ENCODE measurements at places on chromosomes 3 and 15.

DNA sequence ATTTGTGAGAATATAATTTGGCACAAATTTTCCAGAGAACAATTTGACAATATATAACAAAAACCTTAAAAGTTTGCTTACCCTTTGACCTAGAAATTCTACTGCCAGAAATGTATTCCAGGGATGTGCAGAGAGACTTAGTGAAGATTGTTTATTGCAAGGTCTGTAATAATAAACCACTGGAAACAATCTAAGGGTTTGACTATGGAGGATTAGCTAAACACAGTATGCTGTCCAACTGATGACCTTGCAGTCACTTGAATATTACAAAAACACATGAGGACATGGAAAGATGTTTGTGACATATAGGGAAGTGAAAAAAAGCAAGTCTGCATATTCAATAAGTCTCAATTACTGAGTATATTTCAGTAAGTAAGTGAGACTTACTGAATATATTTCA, 48.1 kb upstream of the CDV3 start:
- no peak for DNase-seq

DNA sequence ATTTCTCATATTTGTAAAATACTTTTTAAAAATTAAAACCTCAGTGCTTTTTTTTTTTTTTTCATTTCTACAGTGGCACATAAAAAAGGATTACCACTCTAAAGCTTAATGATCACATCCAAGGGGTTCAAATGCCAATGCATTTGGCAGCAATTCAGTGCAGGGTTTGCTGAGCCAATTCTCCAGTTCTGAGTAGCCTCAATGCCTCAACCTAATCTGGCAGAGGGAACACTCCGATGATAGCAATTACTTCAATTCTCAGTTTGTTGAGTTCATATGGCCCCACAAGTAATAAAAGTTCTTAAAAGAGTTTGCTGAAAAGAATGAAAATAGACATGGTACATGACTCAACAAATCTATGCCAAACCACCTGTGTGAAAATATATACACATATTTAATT, 79.3 kb upstream of the RBMS3 start:
- DNase-seq = no peak

DNA sequence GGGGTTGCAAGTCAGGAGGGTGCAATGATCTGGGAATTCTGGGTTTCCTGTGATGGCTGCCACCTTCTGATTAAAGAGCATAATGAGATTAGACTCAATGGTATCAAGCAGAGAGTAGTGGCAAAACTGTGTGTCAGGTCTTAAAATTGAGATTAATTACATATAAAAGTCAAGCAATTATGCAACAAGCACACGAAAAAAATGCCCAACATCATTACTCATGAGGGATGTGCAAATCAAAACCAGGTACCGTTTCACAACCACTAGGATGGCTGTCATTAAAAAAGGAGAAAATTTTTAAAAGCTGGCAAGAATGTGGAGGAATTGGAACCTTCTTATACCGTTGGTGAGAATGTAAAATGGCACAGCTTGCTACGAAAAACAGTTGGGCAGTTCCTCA, 205.0 kb downstream of the OSBPL10 start:
- no peak for DNase-seq

- peak; percentile 4 for DNase-seq
Observed at GRCh38 chr15:84023636-84024035, 211.9 kb upstream of the GOLGA6L4 start.

- DNase-seq = no peak
Observed at GRCh38 chr15:58526647-58527192, 94.9 kb downstream of the LIPC start.

DNA sequence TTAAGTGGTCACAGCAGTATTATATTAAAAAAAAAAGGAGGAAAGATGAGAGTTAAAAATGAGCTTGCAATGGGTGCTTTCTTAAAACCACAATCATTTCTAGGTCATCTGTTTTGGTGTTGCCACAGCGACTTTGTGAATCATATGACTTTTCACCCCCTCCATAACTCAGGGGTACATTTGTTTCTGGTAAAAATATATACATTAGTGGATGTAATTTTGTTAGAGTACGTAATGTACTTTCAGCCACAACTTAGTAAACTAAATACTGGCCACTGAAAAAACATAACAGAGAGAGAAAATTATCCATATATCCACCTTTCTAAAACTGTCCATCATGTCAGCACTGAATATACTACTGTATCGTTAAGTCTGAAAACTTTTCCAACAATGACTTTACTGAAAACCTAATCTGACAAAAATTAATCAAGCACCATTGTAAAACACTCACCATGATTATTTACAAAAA, 3.4 kb downstream of the ANKRD28 start:
- DNase-seq = no peak

GRCh38 chr3:61937477-61937876, 376.1 kb downstream of the PTPRG start:
- DNase-seq = no peak

DNA sequence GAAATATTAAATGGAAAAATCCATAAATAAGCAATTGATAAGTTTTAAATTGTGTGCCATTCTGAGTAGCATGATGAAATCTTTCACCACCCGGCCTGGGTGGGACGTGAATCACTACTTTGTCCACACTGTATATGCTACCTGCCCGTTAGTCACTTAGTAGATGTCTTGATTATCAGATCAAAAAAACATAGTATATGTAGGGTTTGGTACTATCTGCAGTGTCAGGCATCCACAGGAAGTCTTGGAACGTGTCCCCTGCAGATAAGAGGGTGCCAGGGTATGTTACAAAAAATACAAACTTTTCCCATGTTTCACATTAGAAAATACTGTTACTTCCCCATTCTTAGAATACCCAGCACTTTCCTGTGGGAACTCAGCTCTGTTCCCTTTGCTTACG, 35.2 kb downstream of the FAM81A start:
- DNase-seq = no peak

DNA sequence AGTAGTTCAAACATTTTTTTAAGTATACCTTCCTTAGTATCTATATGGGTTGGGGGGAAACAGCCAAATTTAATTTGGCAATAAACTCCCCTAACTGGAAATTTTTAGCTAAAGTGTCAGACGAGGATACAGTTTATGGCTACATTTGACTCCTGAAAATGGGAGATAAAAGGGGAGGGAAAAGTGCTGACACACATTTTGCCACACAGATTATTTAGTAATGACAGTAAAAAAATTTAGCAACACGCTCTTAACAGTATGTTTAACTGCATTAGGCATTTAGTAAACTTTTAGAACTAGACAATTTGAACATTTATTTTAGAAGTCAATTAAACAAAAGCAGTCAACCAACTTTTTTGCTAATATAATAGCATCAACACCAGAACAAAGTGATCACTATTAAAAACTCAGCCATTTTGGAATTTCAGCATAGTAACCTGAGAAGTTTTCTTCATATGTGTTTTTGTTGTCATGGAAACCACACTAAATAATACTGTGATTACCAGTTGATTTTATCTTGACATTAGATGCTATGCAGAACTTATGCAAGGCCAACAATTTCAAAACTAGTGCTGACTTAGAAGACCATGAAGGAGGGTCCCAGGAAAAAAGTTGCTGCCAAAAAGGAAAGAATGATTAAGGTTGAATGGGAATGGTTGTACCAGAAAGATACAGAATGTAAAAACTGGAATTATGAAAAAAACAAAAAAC, 47.0 kb upstream of the TFG start:
- no peak for DNase-seq

DNA sequence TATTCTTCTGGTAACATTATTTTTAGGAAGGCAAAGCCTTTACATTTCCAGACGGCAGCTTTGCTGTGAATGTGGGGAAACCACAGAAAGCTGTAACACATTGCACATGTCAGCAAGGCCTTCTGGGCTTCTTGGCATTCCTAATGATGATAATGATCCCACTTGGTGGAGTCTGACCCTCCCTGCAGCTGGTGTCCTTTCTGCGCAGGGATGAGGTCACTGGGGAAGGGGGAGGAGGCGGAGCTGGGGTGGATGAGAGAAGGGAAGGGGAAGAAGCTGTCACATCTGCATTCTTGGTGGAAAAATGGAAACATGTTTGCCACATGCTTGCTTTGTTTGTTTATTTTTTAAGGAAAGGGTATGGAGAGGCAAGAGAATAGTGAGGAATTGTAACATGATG, 68.6 kb downstream of the FILIP1L start:
- DNase-seq = no peak

DNA sequence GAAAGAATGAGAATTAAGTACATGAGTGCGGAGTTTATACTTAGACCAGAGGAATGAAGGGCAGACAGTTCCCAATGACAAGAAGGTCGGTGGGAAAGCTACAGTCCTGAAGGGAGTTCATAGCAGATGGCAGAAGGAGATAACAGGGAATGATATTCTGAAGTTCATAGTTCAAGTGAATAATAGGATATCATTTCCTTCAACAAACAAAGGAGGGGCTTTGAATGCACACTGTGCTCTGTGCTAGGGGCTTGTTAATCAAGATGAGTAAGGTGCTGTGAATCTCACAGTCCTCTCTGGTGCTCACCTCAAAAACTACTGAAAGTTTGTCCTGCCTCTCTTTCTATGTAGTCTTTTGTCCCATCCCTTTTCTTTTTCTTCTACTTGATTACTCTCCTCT, 41.9 kb downstream of the SIDT1 start:
- no peak for DNase-seq

DNA sequence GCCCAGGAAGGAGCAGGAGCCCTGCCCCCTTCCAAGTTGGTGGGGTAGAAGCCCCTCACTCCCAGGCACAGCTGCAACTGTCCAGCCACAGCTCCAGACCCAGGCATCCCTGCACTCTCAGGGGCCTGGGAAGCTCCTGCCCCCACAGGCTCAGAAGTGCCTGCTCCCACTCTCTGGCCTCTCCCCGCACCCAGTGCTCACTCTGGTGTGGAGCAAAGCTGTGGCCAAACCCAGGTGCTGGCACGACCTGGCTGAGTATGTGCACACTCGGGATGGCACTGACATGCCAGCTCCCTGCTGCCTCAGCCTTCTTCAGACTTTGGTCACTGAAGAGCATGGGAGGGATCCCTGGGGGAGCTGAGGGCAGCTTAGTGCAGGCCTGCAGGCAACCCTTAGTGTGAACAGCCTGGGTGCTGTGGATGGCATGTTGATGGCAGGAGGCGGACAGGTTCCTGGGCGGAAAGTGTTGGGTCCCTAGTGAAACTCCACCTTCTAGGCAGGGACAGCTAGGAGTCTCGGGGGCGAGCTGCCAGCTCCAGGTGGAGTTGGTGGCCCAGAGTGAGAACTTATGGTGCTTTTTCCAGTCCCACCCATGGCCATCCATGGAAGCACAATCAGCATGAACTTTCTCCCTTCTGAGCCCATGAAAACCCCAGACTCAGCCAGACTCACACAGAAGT, 489.2 kb upstream of the ROBO2 start:
- no peak for DNase-seq

GRCh38 chr15:69104050-69104750, 56.2 kb upstream of the GLCE start:
- no peak for DNase-seq

All from activated T-cell treated with anti-CD3 and anti-CD28 coated beads for 48 hours (primary cell).